ENCODE measurements at places on chromosomes 16 and 17.

DNA sequence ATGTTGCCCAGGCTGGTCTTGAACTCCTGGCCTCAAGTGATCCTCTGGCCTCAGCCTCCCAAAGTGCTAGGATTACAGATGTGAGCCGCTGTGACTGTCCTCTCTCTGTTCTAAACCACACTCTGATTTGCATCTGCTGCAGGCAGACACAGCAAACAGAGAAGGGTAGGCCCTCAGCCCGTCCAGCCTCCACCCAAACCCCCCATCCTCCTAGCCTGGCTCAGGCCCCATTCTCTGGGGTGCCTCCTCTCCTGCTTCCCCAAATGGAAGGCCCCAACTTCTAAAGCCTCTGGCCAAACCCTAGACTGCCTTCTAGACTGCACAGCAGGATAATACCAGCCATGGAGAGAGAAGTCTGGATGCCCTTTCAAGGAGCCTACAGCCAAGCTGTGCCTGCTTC lies 4.1 kb upstream of the GFAP start:
- DNase-seq, result no peak

GRCh38 chr17:50035421-50035879 lies 20.5 kb upstream of the ITGA3 start:
- no peak for DNase-seq

DNA sequence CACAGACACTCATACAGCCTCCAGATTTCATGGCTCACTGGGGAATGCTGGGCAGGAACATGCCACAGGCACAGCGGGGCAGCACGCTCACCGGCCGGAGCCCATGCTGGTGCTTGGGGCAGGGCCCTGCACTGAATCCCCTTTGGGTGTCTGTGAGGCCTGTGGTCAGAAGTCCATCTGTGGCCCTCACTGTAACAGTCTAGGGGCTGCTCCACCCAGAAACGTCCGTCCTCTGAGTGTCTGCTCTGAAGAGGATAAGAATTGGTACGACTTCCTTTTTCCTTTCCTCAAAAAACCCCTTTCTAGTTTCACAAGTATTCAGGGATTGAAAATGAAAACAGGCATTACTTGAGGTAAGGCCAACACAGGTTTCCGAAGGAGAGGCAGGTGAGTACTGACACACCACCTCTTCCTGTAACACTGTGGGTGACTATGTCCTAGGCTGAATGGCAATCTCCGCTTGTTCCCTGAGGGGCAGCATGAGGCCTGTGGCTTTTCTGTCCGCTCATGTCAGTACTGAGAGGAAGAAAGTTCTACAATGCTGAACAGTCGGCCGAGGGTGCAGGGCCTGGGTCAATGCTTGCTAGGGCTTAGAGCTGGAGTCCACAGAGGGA lies 42.5 kb downstream of the TMEM11 start:
- DNase-seq, result no peak

GRCh38 chr17:64496786-64497564 lies at the start of gene POLG2:
TSS of gene POLG2 (minus strand) at chr17:64497054. CDS start at chr17:64496968, 86 bp downstream.
- DNase-seq, result peak; percentile 90

DNA sequence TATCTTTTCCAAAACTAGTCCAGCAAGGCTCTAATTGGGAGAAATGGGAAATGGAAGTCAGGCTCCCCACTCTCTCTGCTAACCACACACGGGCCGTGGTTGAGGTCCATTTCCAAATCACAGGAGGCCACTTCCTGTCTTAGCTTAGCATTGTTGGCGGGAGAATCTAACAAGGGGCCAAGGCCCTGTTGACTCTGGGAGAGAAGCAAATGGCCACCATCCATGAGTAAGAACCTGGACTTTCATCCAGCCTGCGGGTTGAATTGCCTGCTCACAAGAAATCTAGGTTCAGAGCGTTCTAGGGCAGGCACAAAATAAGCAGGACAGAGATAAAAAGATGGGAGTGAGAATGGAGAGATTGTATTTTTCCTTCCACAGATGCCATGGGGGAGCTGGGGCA lies 5.7 kb downstream of the FAM20A start:
- DNase-seq, result no peak

DNA sequence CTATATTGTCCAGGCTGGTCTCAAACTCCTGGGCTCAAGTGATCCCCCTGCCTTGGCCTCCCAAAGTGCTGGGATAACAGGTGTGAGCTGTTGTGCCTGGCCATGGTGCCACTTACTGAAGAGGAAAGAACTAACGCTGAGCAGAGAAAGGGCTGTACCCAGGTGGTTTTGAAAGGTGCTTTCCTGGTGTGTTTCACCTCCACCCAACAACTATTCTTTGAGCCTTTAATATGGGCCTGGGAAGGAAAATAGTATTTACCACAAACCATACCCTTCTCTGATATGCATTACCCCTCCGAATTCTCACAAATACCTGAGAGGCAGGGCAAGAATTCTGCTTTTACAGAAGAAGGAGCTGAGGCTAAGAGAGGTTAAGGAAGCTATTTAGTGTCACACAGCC lies 24.8 kb downstream of the KPNA2 start:
- DNase-seq, result no peak

DNA sequence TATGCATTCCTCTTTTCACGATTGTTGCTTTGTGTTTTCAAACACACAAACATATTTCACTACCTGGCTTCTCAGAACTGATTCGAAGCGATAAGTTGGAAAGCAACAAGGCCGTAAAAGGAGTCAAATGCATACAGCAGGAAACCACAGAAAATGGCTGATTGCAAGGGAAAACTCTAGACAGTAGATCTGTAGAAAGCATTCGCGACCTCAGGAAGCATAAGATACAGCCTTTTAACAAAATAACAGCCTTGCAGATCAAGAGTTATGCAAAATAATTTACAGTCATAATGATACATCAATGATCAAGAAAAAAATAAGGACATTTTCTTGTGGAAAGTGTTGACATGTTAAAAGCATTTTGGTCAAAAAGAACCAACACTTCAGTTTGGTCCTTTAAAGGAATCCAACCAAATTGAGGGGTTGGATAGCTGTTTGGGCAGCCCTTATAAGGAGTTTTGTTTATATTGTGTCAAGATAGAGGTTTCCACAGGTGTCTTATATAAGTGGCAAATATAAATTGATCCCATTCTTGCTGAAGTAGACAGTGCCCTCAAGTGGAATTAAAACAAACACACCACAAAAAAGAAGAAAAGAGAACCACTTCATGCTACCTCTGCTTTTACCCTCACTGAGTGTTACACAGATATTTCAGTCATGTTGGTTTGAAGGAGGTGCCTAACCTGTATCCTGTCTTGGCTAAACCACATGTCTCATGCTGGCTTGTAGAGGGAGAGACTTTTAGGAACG lies 5.5 kb downstream of the CYLD start:
- DNase-seq, result no peak

GRCh38 chr17:17877529-17878358 lies 41.0 kb upstream of the SREBF1 start:
- no peak for DNase-seq

All from stimulated activated CD4-positive, alpha-beta T cell treated with anti-CD3 and anti-CD28 coated beads, Interleukin-15, amount 100 ng/mL, for 48 hours (primary cell).